ENCODE measurements at places on chromosomes 6 and 20.
A peak's percentile ranks its signal among the peaks of the same experiment; 100 is the strongest.

DNA sequence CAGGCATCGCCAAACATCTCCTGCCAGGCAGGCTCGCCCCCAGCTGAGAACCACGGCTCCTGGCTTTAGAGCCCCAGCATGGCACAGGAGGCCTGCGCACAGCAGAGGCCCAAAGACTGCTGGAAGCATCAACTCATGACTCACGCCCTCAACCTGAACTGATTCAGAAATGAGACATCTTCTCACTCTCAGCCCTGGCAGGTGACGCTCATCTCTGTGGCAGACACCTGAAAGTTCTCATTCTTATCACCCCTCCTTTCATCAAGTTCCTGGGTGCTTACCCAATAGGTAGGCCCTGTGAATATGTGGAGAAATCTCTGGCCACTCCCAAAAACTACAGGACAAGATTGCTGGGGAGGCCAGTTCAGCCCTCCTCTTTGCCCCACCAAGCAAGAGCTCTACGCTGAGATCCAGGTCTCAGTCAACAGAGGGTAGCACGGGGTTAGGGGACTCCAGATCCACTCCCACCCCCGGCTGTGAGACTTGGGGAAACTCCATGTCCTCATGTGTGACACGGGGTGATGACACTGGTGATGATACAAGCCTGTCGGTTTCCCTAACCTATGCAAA lies 11.3 kb downstream of the NFATC2 start:
- peak; percentile 79 for DNase-seq

DNA sequence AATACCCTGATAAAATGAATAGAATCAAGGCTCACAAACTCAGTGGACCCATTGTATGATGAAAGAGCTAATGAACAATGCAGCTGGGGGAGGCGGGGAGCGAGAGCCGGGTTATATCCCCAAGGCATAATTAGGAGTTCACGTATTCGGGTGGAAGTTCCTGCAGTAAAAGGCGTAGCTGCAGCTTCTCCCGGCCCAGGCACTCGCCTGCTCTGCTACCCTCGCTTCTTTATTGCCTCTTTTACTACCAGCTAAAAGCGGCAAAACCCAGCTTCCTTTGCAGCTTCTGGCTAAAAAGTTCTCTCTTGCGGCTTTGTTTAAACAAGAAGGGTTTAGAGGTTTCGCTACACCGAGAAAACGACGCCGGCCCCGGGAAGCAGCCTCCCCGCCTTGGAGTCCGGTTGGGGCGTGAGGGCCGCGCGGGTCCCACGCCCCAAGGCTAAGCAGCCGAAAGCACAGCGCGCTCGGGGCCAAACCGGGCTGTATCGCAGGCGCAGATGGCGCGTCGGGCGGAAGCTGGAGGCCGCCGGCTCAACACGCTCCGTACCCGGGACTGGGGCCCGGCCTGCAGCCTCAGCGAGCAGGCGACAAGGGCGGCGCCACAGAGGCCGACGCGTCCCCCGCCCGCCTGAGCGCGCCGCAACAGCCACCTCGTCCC lies 1.6 kb downstream of the ZBTB2 start:
- DNase-seq = peak; percentile 75

DNA sequence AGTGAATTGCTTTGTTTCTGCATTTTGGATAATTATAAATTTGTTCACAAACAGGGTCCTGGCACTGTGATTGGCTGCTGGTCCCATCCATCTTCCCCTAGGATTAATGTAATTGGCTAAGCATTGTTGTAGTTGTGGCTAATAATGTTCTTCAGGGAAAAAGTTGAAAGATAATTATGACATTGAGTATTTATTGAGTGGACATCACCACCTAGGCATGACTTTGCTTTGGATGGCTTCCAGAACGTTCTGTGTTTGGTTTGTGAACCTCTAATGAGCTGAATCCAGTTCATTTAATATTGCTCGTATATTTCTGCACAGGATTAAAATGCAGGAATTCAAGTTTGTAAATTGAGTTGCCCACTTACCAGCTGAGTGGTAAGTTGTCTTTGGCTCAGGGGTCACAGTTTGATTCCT lies 55.1 kb downstream of the ARID1B start:
- peak; percentile 42 for DNase-seq

DNA sequence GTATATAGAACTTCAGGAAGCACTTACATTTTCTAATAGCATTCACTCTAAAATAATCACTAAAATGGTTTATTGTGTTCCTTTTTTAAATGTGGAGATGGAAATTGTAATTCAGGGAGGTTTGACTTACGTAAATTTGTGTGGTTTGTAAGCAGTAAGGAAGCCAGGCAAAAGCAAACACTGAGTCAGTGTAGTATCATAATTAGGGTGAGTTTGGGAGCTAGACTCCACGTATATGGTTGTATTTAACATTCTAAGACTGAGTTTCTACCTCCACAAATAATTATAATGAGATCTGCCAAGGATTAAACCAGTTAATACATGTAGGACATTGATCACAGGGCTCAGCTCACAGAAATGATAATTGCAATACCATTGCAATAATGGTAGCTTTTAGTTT lies 425.5 kb downstream of the CBLN4 start:
- no peak for DNase-seq

GRCh38 chr6:15948930-15949900 lies 179.7 kb upstream of the MYLIP start:
- DNase-seq = no peak

DNA sequence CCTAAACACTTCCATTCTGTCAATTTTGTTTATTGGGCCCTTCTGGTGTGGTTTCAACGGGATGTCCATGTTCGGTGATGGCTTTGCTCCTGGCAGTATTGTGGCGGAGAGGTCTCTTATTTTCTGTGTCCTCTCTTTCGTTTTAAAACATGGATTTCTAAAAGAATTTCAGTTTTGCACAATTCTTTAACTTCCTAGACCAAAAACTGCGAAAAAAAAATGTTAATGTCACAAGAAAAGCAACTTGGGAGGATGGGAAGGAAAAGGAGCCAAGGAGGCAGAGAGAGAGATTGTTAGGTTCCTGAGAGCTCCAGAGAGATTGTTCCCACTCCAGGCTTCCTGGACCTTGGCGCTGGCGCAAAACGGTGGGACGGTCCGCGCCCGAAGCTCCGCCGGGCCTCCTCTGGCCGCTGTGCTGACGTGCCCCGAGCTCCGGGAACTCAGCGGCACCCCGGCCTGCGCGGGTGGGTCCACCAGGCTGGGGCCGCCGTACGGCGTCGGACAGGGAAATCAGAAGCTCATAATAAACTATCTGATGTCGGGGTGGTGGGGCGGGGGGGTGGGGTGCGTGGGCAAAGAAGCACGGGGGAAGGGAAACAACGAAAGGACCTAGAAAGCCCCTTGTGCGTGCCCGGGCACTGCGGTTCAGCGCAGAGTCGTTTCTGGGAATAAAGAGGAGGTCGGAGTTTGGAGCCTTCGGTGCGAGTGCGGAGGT lies 951 bp upstream of the OLIG3 start:
- no peak for DNase-seq
